Erythroblast (primary cell): ENCODE measurements at places on chromosomes 13 and 19.
A peak's percentile ranks its signal among the peaks of the same experiment; 100 is the strongest.

DNA sequence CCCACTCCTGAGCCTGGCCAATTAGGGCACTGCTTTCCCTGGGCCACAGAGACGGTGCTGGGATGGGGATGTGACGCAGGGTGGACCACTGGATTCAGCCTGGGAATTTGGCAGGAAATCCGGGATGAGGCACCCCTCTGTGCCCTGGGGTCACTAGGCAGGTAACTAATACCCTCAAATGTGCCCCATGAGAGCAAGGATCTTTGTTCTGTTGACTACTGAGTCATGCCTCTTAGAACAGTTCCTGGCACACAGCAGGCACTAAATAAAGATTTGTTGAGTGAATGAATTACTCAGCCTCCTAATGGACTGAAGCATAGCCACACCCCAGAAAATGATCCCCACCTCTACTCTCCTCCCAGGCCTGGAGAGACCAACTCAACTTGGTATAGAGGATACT, 15.9 kb downstream of the OPA3 start:
- no peak for DNase-seq

- no peak for DNase-seq
These were observed 24.1 kb downstream of the DCAF15 start for GRCh38 chr19:13976446-13976845.

DNA sequence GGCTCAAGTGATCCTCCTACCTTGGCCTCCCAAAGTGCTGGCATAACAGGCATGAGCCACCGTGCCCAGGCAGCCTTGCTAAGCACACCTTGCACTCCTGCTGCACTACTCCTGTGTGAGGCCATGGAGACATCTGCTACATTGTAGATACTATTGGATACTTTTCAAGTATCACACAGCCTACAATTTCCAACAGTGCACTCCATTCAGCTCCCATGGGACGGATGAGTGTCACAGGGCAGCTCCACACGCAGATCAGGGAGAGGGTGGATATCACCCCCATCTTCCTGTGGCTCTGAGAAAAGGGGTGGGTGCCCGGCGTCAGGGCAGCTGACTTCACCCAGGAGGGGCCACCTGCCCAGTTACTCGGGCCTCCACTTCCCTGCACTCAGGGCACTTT, 39.1 kb upstream of the CCNE1 start:
- DNase-seq = no peak

DNA sequence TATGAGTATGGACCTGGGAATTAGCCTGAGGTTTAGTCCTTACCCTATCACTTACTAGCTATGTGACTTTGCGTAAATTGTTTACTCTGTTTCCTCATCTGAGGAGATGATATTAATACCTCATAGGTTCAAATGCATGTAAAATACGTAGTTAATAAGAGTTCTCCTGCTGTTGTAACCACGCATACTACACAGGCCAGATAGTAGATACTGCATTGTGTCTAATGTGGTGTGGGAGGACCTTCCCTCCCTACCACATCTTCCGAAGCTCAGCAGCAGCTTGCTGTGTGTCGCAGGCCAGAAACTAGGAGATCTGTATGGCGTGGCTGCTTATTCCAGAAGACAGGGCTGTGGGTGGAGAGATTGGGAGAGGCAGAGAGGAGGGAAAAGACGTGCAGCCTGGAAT, 23.0 kb downstream of the GTF2F2 start:
- DNase-seq = peak; percentile 52

DNA sequence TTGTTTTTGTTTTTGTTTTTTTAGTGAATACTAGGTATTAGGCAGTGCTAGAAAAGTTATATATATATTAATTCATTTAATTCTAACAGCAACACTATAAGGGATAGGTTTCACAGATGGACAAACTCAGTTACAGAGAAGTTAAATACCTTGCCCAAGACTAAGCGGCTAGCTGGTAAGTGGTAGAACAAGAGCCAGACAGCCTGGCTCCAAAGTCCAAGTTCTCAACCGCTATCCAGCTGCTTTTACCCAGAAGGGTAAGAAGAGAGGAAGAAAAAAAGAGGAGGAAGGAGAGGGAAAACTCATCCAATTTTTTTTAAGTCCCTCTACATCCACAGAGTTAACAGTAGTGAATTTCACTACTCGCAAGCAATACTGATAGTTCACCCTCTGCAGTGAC, 217.0 kb downstream of the SPRY2 start:
- DNase-seq = no peak

- DNase-seq = peak; percentile 61
These were observed 1160.6 kb downstream of the PCDH9 start for GRCh38 chr13:66069570-66069969.

DNA sequence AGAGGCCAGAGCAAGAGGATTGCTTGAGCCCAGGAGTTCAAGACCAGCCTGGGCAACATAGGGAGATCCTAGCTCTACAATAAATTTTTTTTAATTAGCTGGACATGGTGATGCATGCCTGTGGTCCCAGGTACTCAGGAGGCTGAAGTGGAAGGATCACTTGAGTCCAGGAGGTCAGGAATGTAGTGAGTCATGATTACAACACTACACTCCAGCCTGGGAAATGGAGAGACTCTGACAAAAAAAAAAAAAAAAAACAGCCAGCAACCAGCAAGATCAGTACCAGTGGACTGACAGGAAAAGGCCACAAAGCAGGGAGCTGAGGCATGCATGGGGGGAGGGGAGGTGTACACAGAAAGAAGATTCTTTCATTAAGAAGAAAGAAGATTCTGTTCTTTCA, 52.7 kb upstream of the RFXAP start:
- no peak for DNase-seq

DNA sequence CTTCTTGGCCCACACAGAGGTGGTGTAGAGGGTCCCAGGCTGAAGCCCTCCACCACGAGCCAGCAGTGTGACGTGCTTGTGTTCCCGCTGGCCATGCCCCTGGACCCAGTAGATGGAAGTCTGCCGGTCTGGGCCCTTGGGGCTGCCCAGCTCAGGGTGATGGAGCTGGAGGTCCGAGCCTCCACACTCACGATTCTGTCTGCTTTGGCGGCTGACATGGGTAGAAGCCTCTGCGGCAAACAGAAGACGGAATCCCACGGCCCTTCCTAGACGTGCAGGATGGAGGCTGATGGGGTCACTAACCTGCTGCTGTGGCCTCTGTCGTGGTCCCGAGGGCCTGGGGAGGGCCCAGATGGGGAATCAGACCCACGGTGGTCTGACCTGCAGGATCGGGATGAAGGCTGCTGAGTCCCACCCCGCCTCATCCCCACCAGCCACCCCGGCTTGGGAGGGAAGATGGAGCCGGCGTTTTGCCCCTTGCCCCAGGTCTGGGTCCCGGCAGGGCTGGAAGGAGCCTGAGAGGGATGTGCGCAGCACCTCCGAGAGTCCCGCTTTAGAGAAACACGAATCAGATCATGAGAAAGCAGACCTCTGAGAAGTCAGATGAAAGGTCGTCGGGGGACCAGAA, 4.4 kb downstream of the TMEM86B start:
- DNase-seq = no peak

- no peak for DNase-seq
These were observed 17.5 kb upstream of the SHC2 start for GRCh38 chr19:478236-478903.

DNA sequence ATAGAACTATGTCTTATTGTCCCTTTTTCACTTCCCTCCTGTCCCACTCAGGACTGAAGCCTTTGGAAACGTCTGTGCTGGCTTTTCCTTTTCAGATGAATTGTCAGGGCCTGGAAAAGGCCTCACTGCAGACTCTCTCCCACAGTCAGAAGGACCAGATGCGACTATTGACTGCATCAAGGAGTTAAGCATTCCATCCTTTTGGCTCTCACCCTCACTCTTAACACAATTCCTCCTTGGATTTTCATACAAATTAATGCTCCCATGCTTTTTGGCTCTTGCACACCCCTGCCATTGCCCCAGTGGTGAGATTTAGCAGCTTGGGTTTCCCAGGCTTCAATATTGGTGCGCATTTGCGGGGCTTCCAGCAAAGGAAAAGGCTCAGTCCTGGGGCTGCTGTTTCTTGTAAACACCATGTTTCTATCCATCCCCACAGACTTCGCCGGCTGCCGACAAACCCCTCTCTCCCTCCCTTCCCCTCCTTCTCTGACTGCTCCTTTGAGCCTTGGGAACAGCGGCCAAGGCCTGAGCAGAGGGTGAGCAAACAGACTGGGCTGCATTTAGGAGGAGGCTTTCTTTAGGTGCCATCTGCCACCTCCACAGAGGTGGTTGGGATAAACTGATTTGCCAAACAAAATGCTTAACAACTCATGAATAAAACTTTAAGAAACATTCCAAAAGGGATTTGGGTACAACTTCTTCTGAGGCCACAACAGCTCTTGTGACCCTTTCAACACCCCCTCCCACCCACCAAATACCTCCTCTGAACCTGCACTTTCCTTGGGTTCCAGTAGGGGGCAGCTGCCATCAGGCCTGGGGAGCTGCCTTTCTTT, 48.6 kb upstream of the PCDH8 start:
- DNase-seq = peak; percentile 19

DNA sequence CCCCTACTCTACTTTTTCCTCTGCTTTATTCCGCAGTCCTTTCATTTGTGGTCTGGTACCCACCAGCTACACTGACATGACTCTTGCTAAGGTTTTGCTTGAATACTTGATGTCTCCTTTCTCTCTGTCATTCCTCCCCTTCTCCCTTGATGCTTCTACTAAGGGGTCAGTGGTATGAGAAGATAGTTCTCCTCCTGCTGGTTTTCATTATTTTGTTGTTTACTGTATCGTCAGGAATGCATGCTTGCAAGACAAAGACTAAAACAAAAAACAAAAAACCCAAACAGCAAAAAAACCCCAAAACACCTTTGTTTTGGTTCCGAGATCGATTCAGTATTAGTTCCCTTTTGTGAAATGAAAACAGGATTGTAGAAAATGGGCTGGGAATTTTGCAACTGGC, 59.5 kb downstream of the PCCA start:
- no peak for DNase-seq

- no peak for DNase-seq
These were observed 11.1 kb upstream of the ENOX1 start for GRCh38 chr13:43797869-43798268.

GRCh38 chr13:84645196-84646012, 763.1 kb upstream of the SLITRK1 start:
- DNase-seq = no peak

GRCh38 chr19:19420570-19421298, 15.3 kb downstream of the GATAD2A start:
- no peak for DNase-seq

DNA sequence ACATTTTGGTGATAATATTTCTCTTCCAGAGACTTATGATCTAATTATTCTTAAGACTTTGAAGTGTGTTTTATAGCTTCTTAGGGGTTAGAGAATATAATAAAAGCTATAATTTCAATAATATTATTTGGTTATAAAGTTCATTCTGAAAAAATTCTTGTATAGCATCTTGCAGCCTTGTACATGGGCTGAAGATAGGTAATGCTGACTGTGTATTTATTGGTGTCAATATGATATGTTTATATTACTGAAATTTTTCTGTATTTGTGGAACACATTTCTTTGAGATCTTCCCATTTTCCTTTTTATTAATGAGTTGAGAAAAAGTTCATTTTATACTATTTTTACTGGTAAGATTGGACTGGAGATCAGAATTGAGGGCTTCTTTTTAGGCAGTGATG, 87.8 kb downstream of the TDRD3 start:
- no peak for DNase-seq

GRCh38 chr19:3821156-3821555, 35.0 kb upstream of the MATK start:
- no peak for DNase-seq

DNA sequence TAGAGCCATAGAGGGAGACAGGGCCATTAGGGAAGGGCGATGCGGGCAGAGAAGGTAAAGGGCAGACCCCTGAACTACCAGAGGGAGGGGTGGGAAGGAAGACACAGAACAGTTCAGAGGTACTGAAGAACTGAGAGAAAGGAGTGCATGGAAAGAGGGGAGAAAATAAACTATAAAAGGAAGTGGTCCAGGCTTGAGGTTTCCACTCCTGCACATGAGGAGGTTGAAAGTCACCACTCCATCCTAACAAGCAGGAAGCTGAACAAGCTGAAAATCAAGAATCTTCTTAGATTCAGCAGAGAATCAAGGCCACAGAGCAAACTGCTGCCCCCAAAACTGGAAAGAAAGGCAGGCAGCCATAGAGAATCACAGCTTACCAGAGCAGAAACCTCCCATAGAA, 45.1 kb downstream of the MIPEP start:
- DNase-seq = no peak

- no peak for DNase-seq
These were observed 52.0 kb downstream of the DIAPH3 start for GRCh38 chr13:60111691-60112090.

GRCh38 chr13:83906240-83906820, 24.1 kb upstream of the SLITRK1 start:
- no peak for DNase-seq

GRCh38 chr13:19864746-19865309, 1.4 kb upstream of the ZMYM5 start:
- DNase-seq = peak; percentile 84

- DNase-seq = no peak
These were observed 57.0 kb downstream of the NUFIP1 start for GRCh38 chr13:44932171-44932849.

- no peak for DNase-seq
These were observed 7.5 kb downstream of the DYRK1B start for GRCh38 chr19:39826311-39826945.

- DNase-seq = no peak
These were observed 208.9 kb upstream of the SOX1 start for GRCh38 chr13:111857846-111858560.

DNA sequence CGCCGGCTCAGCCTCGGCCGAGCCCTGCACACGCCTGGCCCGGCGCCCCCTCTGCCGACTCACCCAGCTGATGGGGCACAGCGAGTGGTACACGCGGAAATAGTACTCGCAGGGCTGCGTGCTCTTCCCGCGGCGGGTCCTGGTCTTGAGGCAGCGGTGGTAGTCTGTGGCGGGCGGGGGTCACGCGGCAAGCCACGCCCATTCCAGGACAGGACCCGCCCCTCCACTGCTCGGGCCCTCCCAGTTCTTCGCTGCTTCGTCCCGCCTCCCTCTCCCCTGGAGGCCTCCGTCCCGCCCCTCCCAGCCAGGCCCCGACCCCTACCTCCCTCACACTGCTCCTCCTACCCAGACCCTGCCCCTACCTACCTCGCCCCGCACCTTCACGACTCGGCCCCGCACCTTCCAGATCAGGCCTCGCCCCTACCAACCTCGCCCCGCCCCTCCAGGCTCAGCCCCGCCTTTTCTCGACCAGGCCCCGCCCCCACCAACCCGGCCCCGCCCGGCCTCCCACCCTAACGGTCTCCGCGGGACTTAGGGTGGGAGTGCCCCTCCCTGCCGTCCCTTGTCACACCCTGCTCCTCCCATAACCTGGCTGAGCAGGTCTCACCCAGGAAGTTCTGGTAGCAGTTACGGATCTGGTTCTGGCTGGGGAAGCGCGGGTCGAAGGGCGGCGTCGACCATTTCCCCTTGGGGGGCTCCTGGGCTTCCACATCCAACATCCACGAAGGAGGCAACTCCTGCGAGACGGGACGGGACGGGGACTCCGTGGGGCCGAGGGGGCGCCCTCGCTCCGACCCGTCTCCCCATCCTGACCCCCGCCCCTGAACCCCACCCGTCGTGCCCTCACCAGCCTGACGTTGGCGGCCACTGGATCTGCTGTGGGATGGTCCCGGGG, 469 bp downstream of the COX6B2 start:
- peak; percentile 77 for DNase-seq
